SW 1271 (cell line): ENCODE measurements at places on chromosomes 4 and X.

- DNase-seq, result no peak
Observed at GRCh38 chrX:10235851-10236250, 79.1 kb downstream of the CLCN4 start.

- DNase-seq, result no peak
Observed at GRCh38 chrX:106415276-106415895, 196.4 kb upstream of the RADX start.

- no peak for DNase-seq
Observed at GRCh38 chr4:114021451-114021850, 42.0 kb upstream of the ARSJ start.

DNA sequence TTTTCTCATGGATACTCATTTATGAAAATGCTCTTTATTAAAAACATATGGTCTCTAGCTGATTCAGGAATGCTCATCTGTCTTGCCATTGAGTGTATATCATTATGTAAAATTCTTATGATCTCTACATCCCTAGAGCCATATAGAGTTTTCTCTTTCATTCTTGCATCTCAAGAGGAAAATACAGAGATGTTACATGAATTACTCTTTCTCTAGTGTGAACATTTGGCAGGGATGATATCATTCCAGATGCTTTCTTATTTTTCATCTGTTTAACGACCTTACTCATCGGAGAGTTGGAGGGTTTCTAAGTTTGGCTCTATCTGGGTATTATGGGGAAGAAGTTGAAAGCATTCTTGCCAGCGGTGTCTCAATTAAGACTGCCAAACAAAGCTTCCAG, 202.9 kb upstream of the SLC7A11 start:
- no peak for DNase-seq

DNA sequence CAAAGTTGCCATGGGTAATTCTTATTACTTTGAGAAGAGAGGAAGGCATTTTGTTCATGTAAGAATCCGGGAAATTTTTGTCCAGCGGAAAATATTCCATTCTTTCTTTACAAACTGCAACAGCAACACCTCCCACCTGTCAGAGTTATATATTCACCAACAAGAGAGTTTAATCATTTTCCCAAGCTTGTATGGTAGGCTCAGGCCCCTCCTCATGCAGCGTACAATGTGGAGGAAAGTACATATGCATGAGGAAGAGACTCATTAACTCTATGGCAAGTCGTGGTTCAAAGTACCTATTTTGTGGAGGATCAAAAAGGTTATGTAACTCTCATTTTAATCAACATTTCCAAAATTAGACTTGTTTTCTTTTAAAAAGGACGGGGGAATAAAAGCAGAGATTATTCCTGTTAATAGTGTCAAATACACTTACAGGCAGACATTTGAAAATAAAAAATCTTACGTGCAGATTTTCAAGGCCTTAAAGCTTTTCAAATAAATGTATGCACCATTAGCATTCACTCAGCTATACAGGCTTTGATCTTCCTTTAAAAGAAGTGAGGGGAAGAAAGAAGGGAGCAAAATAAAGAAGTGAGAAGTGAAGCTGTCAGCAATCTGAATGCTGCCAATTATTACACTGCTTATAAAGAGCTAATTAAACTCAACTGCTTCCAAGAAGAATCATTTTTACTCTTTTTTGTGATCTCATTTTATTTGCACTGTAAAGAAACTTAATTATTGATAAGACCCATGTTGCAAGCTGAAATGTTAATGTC, 204.8 kb downstream of the FAT4 start:
- no peak for DNase-seq

- no peak for DNase-seq
Observed at GRCh38 chrX:6679988-6680387, 145.1 kb upstream of the VCX3A start.

- DNase-seq, result no peak
Observed at GRCh38 chr4:154626793-154627484, 14.5 kb upstream of the FGG start.

DNA sequence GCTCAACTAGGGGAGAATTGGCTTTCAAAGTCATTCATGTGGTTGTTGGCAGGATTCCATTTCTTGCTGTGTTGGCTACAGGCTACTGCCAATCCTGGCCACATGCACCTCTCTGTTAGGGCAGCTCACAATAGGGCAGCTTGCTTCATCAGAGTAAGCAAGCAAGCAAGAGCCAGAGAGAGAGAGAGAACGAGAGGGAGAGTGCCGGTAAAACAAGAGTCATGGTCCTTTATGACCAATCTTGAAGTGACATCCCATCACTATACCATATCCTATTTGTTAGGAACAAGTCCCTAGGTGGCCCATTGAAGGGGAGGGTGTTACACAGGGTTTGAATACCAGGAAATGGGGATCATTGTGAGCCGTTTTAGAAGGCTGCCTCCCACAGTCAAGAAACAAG, 33.0 kb upstream of the TLR2 start:
- DNase-seq, result no peak

GRCh38 chr4:7121866-7122653, 54.2 kb upstream of the GRPEL1 start:
- no peak for DNase-seq

GRCh38 chrX:41541386-41541785, 94.2 kb downstream of the NYX start:
- DNase-seq, result no peak
